Occipital lobe (tissue), 3 donors: ENCODE measurements at places on chromosomes 11 and 22.

- DNase-seq = no peak
These were observed 35.8 kb downstream of the DGCR2 start for GRCh38 chr22:19086417-19086816.

DNA sequence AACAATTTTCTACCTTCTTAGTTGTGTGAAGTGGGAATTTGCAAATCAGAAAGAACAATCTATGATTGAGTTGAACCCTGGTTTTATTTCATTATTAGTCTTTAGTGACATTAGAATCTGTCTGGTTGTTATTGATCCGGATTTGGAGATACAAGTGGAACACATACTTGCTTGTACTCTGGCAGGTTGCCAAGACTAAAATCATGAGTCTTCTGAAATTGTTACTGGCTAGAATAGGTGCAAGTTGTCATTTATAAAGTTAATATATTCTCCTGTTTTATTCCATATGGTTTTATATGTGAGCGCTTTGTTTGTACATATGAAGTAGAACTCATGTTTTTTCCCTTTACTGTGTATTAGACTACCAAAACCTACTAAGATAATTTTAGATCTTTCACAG lies 23.0 kb downstream of the CCDC15 start:
- no peak for DNase-seq

DNA sequence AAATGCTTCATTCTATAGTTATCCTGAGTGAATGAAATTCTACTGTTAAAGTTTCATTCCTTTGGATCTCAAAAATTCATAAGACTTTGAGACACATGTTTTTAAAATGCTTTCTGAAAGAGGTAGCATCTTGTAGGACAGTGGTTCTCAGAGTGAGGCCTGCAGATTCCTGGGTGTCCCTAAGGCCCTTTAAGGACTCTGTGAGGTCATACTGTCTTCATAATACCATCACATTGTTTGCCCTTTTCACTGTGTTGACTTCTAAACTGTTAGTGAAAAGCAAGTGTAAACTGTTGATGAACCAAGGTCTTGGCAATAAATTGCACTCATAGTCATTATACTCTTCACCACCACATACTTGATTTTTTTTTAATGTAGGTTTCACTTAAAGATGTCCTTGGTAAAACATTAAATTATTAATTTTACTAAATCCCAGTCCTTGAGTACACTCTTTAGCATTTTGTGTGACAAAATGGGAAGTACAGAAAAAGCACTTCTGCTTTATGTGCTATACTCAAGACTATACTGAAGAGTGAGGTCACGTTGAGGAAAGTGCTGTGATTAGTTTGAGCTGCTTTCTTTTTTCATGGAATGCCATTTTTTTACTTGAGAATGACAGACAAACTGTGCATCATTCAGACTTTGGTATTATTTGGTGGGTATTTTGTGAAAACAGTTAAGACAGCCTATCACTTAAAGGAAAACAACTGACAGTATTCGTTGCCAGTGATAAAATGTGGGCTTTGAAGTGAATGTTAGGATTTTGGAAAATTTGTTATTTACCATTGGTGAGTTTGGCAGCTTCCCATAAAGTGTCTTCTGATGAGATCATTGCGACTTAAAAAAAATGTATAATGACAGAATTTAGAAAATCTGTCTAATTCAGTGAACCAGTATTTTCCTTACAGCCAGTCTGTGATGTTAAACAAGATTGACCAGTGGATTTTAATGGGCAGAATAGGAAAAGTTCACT lies 61.1 kb downstream of the SPECC1L start:
- DNase-seq = no peak

- no peak for DNase-seq
These were observed 72.1 kb upstream of the CD82 start for GRCh38 chr11:44493383-44493782.
